Fibroblast of the conjunctiva (primary cell): ENCODE measurements at places on chromosomes 5 and 9.

DNA sequence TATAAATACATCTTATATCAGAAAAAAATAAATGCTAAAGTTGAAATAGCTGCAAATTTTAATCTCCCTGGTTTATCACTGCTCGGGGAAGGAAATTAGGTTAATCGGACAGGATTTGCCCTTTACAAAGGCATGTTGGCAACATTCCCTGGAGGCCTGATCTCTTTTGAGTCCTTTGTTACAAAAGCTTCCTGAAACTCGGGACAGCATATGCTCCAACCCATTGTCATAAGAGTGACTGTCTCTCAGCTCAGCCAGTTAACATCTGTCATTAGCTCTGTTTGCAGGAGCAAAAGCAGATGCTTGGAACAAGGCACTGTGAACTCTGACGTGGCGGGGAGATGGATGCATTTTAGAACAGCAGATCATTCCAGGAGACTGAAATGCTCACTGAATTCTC is 80.6 kb downstream of the MYO10 start:
- no peak for DNase-seq

DNA sequence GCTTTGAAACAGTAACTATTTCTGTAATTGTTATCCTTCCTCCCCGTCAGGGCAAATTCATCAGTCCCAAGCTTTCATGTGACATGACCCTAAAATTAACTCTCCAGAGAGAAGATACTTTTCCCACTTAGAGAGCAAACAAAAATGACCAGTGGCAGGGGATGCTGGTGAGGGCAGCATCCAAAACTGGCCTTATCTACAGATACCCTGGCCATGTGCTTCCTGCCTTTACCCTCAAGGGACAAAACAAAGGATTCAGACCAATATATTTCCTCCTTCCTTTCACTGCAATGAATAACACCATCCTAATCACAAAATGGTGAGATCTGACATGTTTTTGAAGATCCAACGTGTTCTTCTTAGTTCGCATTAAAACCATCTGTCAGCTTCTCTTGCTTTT is 267.2 kb downstream of the MAN2A1 start:
- DNase-seq: no peak

DNA sequence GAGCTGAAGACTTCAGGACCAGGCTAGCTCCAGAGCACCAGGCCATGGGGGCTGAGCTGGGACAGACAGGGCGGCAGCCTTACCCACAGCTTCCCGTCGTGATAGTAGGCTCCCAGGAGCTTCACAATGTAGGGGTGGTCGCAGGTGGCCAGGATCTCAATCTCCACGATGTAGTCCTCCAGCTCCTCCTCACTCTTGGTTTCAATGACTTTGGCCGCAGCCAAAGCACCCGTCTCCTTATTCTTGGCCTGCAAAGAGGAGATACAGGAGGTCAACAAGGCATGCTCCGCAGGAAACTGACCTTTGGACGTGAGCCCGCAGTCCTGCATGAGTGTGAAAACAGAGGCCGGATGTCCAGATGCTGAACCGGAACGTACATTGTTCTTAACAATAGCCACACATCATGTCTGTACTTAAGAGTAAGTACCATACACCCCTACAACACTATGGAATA is 31.5 kb downstream of the STK10 start:
- no peak for DNase-seq

GRCh38 chr5:95909738-95910137 is 51.9 kb downstream of the ELL2 start:
- DNase-seq: no peak

DNA sequence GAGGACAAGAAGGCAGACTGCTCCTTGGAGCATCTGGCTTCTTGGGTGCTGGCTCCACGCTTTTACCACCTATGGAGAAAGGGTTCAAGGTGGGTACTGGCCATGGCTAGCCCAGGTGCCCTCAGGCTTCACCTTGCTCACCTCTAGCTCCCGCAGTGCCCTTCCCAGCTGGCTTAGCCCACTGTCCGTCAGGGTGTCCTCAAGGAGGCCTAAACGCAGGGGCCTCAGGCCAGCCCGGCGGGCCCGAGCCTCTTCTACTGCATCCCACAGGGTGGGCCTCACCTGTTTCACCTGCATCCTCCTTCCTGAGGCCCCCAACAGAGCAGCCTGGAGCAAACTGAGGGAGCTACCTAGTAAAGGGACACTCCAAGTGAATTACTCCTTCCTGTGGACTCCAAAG is 9.1 kb downstream of the SLC35A4 start:
- DNase-seq: no peak

DNA sequence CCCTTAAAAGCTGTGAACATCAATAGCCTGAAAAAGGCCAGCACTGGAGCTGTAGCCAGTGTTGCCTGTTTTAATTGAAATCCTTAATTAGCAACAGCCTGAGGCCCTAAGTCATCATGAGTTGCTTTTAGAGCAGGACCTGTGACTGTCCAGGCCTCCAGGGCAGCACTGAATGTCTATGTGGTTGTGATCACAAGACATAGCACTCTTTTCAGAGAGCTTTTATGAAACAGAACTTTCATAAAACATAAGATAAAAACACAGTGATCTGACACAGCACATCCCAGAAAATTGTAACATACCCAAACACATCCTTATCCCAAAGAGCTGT is 85.5 kb upstream of the MYO10 start:
- DNase-seq: no peak
